ENCODE measurements at places on chromosomes 6 and 20.
A peak's percentile ranks its signal among the peaks of the same experiment; 100 is the strongest.

- no peak for DNase-seq
Measured at GRCh38 chr6:4358414-4359107, 223.2 kb upstream of the ECI2 start.

DNA sequence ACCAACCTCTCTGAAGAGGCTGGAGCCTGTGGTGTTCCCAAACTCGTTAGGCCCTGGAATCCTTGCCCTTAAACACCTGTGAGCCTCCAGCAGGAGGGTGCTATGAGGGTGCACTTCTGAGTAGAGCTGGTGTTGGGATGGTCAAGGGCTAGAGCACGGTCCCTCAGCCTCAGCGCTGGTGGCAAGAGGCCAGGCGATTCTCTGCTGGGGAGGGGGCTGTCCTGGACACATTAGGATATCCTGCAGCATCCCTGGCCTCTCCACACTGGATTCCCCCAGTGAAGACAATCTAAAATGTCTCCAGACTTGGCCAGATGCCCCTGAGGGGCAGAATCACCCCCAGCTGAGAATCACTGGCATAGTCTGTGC, 157.8 kb downstream of the SYCP2 start:
- no peak for DNase-seq

GRCh38 chr6:167699141-167699931, 127.4 kb upstream of the AFDN start:
- peak; percentile 51 for DNase-seq

- DNase-seq = no peak
Measured at GRCh38 chr20:46507760-46508407, 5.5 kb downstream of the ZNF334 start.

- no peak for DNase-seq
Measured at GRCh38 chr20:14928083-14928482, 590.7 kb upstream of the FLRT3 start.

DNA sequence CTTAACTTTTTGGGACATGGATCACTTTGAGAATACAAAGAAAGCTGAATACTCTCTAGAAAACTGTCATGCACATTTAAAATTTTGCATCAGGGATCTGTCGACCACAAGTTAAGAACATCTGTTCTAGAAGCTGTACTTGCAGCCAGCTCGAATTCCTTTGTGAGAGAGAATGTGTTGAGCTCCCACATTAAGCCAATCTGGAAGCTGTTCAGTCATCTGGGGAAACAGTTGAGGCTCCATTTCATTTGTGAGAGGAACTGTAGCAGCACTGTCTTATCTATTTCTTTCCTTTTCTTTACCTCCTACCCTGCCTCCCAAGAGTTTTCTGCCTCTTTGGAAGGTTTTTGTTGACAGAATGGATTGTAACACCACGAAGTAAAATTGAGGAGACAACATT, 50.8 kb downstream of the KAT14 start:
- DNase-seq = no peak

- DNase-seq = no peak
Measured at GRCh38 chr6:3612341-3613041, 139.0 kb downstream of the PXDC1 start.

DNA sequence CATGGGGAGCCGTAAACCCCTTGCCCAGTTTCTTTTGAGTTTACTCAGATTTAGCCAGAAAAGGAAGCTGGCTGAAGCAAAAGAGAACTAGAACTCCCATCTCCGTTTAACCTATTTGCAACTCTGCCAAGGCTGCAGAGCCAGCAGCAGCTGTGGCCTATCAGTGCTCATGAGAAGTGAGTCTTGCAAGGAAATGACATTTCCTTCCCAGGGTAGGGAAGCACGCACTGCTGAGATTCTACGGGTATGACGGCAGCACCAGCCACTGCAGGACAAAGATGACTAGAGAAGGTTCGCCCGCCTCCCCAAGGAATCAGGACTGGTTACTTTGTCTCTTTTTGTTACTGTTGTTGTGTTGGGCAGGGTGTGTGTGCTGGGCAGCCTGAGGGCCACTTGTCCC, 47.6 kb downstream of the PPP1R3G start:
- DNase-seq = peak; percentile 60

- no peak for DNase-seq
Measured at GRCh38 chr6:163391985-163392384, 22.5 kb upstream of the QKI start.

Measured in GM06990 (cell line).